ENCODE measurements at places on chromosomes 1 and 21.

DNA sequence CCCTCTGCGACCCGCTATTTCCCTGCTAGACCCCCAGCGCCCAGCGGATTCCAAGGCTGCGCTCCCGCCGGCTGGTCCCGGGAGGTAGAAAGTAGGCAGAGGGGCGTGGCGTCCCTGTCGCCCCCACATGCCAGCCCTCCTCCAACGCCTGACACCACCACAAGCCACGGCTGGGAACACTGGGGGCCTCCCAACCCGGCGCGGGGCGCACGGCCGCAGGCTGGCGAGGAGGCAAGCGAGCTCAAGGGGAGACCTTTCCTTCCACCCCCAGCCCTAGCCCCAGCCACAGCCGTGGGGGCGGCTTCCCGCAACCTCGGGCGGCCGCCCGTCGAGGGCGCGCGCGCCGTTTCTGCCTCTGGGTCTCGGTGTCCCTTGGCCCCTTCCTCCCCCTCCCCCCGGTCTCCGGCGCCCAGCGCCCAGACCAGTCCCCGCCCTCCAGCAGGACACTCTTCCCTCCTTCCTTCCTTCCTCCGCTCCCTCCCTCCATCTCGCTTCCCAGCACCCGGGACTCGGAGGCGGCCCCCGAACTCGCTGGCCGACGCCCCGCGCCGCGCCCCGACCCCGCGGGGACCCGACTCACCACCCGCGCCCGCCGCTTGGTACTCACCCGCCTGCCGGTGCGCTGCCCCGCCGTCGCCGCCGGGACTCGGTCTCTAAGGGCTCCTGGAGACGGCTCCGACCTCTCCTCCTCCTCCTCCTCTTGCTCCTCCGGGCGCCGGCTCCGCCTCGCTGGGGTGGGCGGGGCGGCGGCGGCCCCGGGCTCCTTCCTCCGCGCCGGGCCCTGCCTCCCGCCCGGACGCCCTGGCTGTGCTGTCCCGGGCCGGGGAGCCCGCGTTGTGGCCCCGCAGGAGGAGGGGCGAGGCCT is at the start of gene GNG12:
Gene GNG12 (minus strand): TSS at position 731 of the 865 bp plus-strand sequence. CDS start 125,781 bp downstream, outside the sequence.
- DNase-seq = peak; percentile 14

DNA sequence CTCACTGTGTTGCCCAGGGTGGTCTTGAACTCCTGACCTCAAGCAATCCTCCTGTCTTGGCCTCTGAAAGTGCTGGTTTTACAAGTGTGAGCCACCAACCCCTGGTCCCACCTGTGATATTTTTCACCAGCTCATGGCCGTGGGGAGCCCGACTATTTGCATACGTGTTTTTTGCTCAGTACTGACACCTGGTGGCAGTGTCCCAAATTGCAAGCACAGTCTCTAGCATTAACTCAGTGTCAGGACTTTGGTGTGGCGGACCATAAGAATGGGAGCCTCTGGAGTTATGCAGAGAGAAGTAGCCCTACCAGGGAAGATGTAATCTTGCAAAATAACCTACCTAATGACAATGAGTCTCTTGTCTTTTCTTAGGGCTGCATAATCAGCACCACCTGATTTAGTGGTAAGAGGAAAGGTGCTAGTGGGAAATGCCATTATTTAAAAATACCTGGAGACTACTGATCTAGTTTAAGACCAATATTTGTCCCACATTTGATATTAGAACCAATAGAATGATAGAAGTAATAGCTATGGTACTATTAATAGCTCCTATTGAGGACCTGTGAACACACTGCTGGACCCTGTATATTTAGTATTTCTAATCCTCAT is 305.4 kb downstream of the DISC1 start:
- no peak for DNase-seq

- no peak for DNase-seq
Observed at GRCh38 chr1:117346206-117346928, 20.9 kb upstream of the MAN1A2 start.

DNA sequence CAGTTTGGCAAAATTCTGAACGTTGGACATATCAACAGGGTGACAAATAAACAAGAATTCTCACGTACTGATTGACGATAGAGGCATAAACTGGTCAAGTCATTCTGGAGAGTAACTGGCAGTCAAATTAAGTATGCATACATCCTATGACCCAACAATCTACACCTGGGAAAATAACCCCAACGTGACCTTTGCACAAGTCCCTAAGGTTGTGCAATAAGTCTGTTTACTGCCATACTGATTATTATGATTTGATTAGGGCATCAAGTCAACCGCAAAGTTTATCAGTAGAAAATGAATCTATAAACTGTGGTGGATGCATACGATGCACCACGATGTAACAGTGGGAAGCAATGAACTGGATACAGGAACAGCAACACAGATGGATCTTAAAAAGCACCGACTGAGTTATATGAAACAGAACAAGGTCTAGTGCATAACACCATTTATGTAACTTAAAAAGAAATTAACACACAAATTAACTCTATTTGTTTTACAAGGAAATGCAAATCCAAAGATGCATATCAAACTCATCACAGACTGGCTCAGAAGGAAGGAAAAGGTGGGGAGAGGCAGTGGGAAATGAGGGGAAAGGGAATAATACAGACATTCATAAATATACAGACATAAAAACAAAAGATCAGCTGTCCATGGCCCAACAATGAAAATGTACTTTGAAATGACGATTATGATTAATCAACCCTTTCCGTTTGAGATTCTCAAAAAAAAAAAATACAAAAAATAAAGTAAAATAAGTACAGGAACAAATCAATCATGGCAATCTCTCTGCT is 41.0 kb upstream of the SEC16B start:
- no peak for DNase-seq

GRCh38 chr1:175892686-175893085 is 149.3 kb upstream of the TNR start:
- no peak for DNase-seq

- DNase-seq = no peak
Observed at GRCh38 chr1:193185211-193185610, 1.2 kb downstream of the B3GALT2 start.

DNA sequence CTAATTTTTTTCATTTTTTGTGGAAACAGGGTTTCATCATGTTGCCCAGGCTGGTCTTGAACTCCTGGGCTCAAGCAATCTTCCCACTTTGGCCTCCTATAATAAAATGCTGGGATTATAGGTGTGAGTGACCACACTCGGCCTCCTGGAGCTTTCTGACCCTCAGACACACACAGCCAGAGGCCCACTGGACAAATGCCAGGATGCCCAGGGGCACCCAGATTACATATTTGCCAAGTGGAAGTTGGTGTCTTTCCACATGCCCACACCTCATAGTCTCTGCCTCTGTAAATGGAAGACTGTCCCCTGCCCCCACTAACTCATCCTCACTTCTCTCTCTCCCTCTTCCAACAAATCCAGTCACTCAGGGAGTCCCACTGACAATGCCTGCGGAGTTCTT is 63.4 kb upstream of the LRP8 start:
- no peak for DNase-seq

DNA sequence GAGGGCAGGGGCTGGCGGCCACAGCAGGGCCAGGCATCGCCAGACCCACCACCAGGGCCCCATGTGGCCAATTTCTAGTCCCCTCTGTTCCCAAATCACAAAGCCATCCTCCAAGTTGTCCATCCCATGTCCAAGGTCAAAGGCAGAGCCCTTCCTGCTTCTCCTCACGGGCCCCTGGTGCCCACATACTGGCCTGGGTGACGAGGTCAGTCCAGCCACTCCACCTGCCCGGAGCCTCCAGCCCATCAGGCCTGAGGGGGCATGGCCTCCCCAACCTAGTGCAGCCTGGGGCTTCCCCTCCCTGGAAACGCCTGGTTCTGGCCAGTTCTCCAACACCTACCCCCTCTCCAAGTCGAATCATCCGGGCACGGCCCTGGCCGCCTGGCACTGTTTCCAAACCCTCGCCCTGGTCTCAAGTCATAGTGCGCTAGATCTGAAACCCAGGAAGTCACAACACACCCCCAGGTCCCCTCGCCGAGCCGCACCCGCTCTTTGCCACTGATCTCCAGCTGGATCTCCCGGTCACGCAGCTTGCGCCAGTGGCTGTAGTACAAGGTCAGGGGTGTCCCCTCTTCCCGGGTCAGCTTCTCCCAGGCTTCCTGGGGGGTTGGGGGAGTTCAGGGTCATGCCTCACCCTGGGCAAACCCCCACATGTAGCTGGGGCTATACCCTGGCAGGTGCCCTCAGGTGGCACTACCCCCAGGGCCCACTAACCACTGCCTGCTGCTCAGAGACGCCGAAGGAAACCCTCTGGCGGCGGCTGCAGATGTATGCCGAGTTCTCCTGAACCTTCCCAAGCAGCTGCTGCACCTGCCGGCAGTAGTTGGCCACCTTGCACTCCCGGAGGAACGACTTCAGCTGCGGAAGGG is 13.1 kb downstream of the NOC2L start:
- DNase-seq = no peak

DNA sequence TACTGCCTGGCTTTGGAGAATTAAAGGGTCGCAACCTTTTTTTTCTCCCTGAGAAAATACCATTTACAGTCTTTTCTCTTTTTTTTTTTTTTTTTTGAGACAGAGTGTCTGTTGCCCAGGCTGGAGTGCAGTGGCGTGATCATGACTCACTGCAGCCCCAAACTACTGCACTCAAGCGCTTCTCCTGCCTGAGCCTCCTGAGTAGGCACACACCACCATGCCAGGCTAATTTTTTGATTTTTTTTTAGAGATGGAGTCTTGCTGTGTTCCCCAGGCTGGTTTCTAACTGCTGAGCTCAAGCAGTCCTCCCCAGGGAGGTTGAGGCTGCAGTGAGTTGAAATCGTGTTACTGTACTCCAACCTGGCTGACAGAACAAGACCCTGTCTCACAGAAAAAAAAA is 24.6 kb downstream of the UBE4B start:
- DNase-seq = no peak

- peak; percentile 44 for DNase-seq
Observed at GRCh38 chr1:29875557-29876028, 639.3 kb downstream of the PTPRU start.

DNA sequence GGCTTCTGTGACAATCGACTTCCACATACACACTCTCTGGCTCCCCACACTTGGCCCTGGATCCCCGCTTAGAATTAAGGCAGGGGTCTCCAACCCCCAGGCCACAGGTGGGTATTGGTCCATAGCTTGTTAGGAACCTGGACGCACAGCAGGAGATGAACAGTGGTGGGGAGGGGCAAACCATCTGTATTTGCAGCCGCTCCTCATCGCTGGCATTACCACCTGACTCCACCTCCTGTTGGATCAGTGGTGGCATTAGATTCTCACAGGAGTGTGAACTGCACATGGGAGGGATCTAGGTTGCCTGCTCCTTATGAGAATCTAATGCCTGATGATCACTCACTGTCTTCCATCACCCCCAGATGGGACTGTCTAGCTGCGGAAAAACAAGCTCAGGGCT is 16.0 kb downstream of the TRIM62 start:
- no peak for DNase-seq

GRCh38 chr1:226870026-226870400 is 403 bp upstream of the PSEN2 start:
- no peak for DNase-seq

DNA sequence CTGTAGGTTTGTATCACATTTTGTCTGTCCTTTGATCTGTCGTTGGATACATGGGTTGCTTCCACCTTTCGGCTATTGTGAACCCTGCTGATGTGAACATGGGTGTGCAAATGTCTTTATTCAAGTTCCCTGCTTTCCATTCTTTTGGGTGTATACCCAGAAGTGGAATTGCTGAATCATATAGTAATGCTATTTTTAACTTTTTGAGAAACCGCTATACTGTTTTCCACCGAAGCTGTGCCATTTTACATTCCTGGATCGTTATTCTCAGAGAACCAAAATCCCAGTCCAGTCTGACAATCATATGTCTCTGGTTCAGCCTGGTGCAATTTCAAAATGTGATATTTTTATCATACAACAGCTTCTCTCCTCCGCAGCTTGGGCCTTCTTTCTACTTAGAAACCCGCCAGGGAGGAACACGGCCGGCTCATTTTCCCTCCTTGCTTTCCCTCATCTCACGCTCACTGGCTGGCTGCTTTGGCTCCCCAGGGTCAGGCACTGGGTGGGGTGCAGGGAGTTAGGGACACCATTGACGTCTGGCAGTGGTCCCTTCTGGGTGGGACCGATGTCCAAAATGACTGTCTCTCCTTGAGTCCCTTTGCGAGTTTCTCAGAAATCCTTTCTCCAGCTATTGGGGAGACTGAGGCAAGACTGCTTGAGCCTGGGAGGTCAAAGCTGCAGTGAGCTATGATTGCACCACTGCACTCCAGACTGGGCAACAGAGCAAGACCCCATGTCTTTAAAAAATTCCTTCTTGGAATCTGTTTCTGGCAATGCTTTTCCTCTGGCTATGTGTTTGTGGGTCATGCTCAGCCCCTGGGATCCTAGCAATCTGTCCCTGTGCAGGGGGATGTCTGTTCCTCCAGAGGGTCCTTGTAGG is 73.5 kb upstream of the AKT3 start:
- DNase-seq = no peak

- no peak for DNase-seq
Observed at GRCh38 chr1:11013160-11013531, 692 bp downstream of the TARDBP start.

GRCh38 chr1:20790785-20791184 is 3.7 kb upstream of the HP1BP3 start:
- no peak for DNase-seq

- no peak for DNase-seq
Observed at GRCh38 chr1:9296850-9297249, 4.2 kb downstream of the SPSB1 start.

DNA sequence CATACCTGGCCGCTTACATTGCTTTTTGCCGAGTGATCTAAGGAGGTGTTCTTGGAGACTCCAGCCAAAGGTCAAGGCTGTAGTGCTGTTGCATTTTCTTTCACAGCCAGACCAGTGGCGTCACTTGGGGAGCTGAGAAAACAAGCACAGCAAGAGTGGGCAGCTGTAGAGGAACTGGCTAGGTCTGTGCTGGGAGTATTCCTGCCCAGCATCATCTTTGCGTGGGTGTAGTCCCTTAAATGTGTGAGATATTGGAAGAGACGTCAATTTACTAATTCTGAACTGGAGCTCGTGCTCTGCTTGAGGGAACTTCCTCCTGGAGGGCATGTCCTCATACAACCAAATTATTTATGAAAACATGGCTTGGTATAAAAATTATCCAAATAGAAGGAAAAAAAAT is 10.2 kb downstream of the UBIAD1 start:
- no peak for DNase-seq

DNA sequence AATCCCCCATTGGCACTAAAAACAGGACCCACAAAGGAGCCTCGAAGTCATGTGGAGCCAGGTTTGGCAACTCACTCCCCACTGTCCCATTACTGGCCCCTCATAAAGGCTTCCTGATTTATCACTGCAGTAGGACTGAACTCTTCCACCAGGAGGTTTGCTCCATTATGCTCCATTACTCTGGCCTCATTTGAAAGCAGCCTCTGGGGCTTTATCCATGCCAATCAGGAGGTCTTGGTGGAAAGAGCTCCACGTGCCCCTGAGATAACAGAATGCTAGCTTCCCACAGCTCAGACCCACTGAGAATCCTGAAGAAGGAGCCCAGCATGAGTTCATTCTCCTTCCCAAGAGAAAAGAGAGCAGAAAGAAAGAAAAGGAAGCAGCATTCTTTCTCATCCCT is 76.4 kb downstream of the HIVEP3 start:
- DNase-seq = no peak

- no peak for DNase-seq
Observed at GRCh38 chr21:41048623-41049022, 119.3 kb upstream of the BACE2 start.

- no peak for DNase-seq
Observed at GRCh38 chr1:200708769-200709168, 29.9 kb upstream of the CAMSAP2 start.

GRCh38 chr1:24575905-24576587 is 20.2 kb downstream of the NCMAP start:
- no peak for DNase-seq

GRCh38 chr1:221268295-221268694 is 389.1 kb downstream of the HLX start:
- no peak for DNase-seq

GRCh38 chr21:28608646-28609045 is 384.0 kb downstream of the LTN1 start:
- no peak for DNase-seq

Measured in cerebellum (tissue), 4 donors.